Jurkat, Clone E6-1 (cell line): ENCODE measurements at places on chromosomes 2 and 18.

- DNase-seq = no peak
Measured at GRCh38 chr2:10514273-10514672, 66.1 kb upstream of the ODC1 start.

DNA sequence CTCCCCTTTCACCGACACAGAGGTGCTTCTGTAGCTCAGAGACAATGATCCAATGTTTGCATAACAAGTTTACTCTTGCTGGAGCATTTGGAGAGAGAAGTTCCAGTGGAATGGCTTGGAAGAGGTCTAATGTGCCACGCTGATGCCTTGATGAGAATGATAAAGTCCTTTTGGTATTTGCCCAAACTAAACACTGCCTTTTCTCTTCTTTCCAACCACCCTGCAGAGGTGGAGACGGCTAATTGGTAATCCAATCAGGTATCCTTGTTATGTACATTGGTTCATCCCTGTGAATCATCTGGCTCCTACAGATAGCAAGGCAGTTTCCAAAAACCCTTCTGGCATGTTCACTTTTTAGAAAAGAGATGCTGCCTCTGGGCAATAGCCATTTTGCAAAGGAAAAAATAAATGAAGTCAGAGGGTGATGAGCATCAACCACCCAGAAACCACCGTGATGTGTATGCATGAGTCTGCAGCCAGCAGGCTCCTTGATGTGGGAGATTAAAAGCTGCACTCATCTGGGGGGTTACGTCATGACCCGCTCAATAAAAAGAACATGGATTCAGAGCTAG is 40.6 kb downstream of the KIAA2012 start:
- peak; percentile 55 for DNase-seq

- no peak for DNase-seq
Measured at GRCh38 chr2:142165790-142166189, 35.0 kb upstream of the LRP1B start.

- DNase-seq = no peak
Measured at GRCh38 chr2:42976351-42976750, 184.0 kb upstream of the HAAO start.

DNA sequence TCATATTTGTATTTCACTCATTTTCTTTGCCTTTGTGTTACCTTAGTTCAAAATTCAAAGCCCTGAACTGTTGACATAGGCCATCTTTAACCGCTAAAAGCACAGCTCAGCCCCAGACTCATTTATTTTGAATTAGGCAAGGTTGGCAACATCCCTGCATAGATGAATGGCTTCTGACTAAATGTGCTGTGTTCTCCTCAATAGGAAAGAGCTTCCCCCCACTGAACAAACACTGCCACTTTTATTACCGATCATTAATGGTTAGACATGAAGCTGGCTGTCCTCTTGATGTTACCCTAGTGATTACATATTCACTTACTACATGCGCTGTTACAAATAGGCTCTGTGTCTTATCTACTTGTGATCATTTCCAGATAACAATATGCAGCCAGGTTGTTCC is 170.7 kb downstream of the ADCYAP1 start:
- no peak for DNase-seq

DNA sequence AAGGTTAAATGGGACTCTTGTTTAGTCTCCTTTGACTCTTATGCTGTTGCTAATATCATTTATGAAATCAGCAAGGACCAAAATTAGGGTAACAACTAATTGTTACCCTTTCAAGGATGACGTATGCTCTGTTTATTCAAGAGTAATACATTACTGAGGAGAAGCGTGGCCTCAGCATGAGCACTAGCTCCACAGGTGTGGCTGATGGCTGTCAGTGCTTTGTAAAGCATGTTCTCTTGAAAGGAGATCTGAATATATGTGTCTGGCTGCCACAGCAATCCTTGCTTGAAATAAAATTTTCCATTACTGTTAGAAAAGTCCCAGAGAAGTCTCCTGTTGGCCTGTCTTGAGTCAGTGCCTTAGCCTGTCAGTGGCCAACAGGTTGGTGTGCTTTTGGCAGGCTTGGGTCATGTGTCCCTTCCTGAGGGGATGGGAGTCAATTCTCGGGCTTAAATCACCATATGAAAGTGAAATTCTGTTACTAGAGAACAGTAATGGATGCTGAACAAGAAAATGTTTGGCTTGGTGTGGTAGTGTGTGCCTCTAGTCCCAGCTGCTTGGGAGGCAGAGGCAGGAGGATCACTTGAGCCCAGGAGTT is 32.7 kb downstream of the ABI2 start:
- no peak for DNase-seq

- no peak for DNase-seq
Measured at GRCh38 chr2:127407661-127408003, 10.6 kb upstream of the PROC start.
